ENCODE measurements at places on chromosomes 5 and 9. TPM values are rescaled to one million over a fixed set of nuclear protein-coding genes. Genes with fewer than 3 reads are reported as not detected.
A peak's percentile ranks its signal among the peaks of the same experiment; 100 is the strongest.

SOHLH1 gene
- not detected for total RNA-seq

GRCh38 chr5:72468606-72469005, 38.6 kb downstream of the ZNF366 start:
- no peak for DNase-seq

- DNase-seq: peak; percentile 97
These were observed 17.8 kb downstream of the BOD1 start for GRCh38 chr5:173598686-173599085.

GRCh38 chr5:177554474-177555111, at the start of gene FAM193B:
Gene FAM193B, minus strand, starts transcription at chr5:177554563. Its CDS starts 105 bp downstream, at chr5:177554458.
- peak; percentile 98 for DNase-seq

DNA sequence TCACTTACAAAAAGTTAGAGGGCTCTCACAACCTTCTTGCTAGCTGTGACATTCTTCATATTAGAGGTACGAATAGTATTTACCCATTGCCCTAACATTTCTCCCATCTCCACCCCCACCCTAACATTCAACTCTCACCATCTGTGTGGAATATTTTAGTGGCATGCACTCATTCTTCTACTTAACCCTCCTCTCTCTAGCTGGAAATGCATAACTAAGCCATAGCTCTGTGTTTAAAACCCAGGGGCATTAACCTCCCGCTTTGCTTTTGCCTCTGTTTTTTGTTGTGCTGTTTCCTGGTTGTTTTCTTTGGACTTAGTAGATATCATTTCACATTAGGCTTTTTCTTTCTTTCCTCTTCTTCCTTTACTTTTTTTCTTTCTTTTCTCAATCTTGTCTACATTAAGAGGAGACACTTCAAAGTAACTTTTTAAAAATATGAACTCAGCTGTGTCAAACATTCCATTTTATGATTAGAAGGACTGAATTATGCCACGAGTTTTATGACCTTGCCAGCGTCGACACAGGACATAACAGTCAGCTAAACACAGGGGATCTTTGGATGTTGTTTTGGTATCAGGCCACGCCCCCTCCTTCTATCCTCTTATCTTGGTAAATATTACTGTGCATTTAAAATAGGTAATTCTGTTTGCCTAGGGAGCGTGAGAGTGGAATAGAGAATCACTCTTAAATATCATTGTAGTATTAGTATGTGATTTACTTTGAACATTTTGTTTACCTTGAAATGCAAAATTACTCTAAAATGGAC, 236.0 kb downstream of the CD180 start:
- no peak for DNase-seq

GRCh38 chr9:36424289-36425055, 24.4 kb upstream of the RNF38 start:
- no peak for DNase-seq

DNA sequence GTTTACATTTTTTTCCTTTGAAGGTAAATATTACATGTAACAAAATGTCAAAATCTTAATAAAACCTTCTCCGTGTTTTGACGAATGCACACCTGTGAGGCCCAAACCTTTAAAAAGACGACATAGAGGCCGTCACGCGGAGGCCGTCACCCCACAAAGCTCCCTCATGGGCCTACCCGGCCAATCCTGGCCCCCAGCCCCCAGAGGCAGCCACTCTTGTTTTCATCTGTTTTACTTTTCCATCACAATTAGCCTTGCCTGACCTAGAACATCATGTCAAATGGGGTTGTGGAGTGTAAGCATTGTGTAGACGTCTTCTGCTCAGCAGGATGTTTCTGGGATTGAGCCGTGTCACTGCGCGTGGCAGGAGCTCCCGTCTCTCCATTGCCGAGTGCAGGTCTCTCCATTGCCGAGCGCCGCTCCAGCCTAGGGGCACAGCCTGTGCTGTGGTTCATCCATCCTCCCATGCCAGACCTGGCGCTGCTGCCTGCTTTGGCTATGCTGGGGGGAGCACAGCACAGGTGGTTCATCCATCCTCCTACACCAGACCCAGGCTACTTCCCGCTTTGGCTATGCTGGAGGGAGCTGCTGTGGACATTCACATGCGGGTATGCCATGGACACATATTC, 52.2 kb upstream of the IRX4 start:
- DNase-seq: no peak

DNA sequence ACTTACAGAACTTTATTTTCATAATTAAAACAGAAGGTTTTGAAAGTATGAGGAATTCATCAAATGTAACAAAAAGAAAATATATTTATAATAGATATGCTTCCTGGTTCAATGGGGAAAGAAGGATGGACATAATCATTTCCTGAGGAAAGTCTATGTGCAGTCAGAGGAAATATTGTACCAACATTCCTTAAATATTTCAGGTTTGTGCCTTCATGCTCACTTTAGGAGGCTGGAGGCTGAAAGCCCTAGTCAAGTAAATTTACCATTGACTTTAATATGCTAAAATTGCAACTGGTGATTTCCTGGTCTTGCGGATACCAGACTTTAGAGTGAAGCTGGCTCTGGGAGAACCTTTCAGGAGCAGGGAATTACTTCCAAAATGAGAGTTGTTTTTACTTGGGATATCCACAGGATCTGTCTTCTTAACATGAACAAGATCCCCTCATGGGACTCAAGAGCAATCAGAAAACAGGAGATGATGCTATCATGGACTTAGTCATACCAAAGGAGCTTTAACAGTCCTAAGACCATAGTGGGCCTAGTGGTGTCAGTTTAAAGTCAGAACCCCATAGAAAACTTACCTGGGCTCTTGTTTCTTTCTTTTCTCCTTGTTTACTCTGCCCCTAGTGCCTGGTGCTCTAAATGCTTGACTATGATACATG, 762.8 kb upstream of the GRAMD2B start:
- DNase-seq: no peak

Data from SJSA1 (cell line).